ENCODE measurements at places on chromosomes 5 and 9.

DNA sequence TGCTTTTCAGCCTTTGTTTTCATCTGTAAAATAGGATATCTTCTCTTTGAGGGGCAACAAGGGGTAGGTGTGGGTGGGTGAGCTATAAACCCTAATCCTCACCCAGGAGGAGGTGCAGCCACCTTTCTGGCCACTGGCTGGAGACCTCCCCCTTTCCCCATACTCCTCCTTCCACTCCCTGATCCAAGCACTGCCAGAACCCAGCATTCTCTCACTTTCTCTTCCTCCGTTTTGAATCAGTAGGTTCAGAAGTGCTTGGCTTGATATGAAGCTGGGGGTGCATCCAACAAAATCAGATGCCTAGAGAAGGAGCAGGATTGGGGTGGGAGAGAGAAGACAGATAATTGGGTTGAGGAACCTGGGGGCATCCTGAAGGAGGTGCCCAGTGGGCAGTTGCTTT is 6.8 kb upstream of the NSD1 start:
- DNase-seq: no peak

DNA sequence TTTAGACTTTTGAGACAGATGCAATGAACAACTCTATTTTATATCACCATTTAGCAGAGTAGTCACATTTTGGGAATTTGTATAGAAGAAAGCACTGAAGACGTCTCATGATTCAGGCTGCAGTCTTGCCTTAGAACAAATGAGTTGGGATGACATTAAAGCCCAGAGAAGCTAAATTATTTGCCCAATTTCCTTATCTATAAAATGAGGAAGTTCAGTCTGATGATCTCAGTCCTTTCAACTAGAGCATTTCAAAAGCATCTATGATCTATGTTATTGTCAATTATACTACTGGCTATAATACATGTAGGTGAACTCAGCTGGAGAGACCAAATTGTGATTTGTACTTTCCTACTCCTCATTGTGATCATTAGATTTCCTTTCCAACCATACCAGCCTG is 154.1 kb downstream of the OSTF1 start:
- no peak for DNase-seq

GRCh38 chr5:95959888-95960666 is 1.6 kb downstream of the ELL2 start:
- peak; percentile 33 for DNase-seq

GRCh38 chr5:100771181-100771580 is 131.9 kb downstream of the ST8SIA4 start:
- DNase-seq: no peak

DNA sequence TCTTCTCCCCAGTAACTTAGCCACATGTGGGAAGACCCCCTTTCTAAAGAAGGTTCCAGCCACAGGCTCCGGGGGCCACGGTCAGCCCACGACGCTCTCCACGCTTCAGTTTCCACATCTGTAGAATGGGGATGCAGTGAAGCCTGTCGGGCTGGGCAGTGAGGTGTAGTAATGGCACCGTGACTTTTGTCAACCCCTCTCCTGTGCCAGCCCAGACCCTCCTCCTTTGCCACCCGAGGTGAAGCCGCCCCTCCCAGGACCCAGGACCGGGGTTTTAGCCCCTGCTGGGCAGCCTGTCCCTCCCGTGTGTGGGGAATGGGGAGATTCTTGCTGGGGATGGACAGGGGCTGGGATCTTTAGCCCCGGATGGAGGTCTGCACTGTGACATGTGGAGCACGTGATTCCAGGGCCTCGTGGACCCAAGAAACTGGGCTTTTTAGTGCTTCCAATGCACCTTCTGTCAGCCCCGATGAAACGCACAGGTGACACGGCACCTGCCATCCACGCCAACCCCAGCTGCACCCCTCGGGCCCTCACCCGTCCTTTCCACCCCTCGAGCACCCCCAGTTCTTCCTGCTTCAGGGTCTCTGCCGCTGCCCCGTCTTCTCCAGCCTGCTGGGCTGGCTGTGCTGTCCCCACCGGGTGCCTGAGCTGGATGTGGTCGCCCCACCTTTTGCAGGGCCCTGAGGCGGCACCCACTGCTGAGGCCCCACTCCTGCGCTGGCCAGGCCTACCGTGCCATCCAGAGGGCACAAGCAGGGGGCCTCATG is 13.4 kb upstream of the RNU6ATAC start:
- no peak for DNase-seq

Measured in head of caudate nucleus (tissue), 42 donors.